ENCODE measurements at places on chromosomes 12 and 14.

GRCh38 chr12:58364389-58365086 lies 423.2 kb downstream of the ATP23 start:
- no peak for DNase-seq

DNA sequence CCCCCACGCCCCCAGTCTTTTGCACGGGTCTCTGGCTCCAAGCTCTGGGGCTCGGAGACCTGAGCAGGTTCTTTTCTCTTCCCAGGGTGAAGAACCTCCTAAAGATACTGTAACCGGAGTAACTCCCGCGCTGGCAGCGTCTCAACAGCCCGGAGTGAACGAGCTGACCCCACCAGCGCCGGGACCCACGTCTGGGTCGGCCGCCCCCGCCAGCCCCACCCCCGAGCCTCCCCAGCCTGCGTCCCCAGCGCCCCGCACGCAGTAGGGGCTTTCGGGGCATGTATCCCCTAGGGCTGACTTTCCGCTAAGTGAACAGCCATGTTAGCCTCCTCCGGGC lies 858 bp downstream of the SLC35F4 start:
- no peak for DNase-seq

- DNase-seq: no peak
Observed at GRCh38 chr12:120596901-120597300, 15.7 kb upstream of the POP5 start.

- DNase-seq: no peak
Observed at GRCh38 chr14:75205591-75205990, 29.2 kb upstream of the TMED10 start.

- no peak for DNase-seq
Observed at GRCh38 chr14:99600232-99600888, 3.6 kb downstream of the CCDC85C start.

GRCh38 chr12:39771456-39771855 lies 151.9 kb upstream of the ABCD2 start:
- no peak for DNase-seq

DNA sequence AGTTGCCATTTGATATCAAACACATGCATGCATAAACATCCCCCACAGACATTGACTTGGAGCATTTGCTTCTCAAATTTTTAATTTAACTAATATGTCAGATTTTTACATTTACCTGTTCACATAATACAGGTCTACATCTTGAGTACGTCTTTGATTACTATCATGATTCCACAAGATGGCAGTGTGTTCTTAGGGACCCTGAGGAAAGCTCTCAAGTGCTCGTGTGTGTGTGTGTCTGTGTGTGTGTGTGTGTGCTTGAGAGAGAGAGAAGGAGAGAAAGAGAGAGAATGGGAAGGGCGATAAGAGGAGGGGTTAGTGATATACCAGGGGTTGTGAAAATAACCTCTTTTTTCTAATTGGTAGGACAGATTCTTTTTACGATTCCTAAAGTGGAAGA lies 167.1 kb upstream of the OR4E1 start:
- no peak for DNase-seq

- no peak for DNase-seq
Observed at GRCh38 chr12:86796550-86796949, 540.4 kb upstream of the MGAT4C start.

DNA sequence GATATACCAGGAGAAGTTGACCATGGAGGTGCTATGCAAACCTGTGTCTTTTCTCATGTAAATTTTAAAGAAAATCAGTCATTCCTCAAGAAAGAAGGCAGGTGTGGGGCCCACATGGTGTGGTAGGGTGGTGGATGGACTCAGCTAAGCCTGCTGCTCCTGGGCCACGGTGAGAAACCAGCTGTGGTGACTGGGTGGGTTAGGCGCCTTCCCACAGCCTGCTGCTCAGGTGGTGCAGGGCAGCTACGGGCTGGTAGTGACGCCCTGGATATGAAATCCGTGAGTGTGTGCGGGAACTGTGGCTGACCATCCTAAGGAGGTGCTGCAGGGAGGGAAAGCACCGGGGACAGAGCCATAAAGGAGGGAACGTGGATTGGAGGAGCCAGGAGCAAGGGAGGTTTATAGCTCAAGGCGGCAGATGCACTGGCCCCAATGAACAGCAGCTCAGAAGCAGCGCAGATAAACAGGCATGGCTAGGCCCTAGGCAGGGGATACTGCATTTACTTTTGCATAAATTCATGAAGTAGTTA lies 408.8 kb downstream of the FUT8 start:
- DNase-seq: no peak

DNA sequence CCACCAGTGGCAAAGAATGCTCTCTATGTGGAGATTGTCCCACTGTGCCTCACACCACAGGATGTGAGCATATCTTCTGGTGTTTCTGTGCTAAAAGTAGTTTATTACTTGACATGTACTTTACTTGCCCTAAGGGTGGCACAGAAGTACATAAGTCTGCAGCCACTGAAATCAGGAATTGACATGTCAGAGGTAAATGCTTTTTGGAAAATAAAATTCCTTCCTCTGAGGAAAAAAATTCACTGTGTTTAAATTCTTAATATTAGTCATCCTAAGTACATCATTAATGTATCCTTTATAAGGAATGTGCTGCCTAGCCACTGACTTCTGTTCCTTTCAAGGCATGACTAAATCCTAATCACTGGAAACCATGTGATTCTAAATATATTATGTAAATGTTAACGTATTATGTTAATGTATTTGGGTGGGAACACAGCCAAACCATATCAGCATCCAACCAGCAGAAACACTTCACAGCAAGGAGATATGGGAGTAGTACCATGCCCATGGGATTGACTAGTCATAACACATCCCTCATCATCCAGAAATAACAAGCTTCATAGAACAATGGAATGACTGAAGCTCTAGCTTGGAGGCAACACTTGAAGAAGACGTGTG lies 239.7 kb upstream of the PPFIA2 start:
- no peak for DNase-seq

- no peak for DNase-seq
Observed at GRCh38 chr14:49966304-49966809, 73.5 kb downstream of the ARF6 start.

DNA sequence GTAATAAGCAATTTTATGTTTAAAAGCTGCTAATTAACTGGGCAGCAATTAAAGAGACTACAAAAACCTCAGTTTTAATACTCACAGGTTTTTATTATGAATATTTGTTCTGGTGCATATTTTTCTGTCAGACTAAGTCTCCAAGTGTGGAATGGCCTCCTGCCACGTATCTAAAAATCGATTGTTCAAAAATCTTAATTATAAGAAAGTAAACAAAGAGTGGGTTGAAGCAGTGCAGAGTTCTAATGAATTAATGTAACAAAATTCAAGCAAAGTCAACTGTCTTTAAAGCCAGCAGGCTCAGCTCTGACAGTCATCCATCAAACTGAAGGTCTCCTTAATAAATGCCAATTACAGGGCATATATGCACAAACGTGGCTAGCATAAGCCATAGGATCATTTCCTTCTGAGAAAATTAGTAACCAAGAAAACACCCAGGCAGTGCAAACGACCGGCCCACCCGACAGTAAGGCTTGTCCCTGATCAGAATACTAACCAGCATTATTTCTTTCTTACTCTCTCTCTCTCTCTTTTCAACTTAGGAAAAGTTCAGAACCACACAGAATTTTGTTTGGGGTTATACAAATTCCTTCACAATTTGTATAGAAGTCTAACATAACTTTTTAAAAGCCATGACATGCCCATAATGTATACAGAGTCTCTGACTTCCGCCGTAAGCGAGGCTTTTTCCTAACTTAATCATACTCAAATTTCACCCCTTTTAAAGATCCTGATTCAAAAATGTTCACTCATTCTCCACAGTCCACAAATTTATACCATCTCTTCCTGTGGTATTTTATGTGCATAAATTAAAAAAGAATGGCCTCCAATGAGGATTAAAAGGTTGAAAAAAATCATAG lies 83.8 kb downstream of the SLC25A21 start:
- no peak for DNase-seq

GRCh38 chr14:68886109-68886434 lies 93.0 kb downstream of the ACTN1 start:
- no peak for DNase-seq

DNA sequence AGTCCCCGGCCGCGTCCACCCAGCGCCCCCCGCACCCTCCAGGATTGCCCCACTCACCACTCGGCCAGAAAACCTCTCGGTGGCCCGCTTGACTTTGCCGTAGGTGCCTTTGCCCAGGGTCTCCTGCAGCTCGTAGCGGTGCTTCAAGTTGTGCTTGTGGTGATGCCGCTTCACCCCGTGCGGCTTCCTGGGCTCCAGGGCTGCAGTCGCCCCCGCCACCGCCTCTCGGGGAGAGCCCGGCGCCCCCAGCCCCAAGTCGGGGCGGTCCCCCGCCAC lies 459 bp downstream of the NUAK1 start:
- no peak for DNase-seq

DNA sequence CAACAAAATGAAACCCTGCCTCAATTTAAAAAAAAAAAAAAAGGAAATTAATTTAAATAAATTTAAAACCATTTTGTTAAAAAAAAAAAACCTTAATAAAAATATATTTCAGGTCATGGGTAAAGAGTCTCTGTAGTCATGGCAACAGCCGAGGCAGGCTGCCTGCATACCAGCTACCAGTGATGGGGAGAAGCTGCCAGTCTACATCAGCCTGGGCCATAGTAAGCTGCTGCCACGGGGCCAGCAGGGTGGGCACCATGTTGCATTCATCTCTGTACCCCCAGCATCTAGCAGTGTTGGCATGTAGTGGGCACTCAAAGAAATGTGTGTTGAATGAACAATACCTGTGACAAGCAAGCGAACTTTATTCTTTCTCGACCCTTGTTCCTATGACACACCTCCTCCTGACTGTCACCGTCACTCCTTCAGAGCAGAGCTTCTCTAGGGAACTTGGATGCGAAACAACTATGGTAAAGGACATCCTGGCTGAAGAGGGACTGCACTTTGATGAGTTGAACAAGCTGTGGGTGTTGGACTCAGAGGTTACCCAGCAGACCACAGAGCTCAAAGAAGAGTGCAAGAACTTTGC lies 7.3 kb upstream of the AP4S1 start:
- no peak for DNase-seq

DNA sequence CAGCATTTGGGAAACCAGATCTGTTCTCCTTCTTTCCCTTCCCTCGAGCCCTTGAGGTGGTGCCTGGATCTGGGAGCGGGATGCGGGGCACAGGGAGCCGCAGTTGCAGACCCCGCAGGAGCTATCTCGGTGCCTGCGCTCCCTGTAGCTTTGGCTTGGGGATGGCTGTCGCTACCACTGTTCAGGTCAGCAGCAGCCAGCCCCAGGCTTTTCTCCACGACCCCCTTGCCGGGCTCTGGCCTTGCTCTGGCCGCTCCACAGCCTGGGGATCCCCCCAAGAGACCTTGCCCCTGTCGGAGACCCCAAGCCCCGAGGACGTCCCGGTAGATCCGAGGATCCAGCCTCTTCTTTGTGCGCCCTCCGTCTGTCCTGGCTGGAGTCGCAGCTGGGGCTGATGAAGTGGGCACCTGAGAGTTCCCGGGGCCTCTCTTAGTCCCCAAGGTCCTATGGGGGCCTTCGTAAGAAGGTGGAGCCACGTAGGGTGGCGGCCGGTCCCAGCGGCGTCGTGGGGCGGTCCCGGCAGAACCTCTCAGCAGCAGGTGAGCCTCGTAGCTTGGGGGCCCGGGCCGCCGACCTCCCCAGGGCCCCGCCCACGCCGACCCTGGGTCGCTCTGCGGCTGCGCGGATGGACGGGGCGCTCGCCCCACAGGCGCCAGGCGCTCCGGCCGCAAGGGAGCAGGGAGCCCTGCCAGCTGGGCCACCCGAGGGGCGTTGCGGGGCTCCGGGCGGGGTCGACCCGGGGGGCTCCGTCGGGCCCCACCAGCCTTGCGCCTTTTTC lies 1.3 kb downstream of the DDN start:
- DNase-seq: no peak

- DNase-seq: no peak
Observed at GRCh38 chr14:102683399-102684297, 91.2 kb downstream of the RCOR1 start.

GRCh38 chr12:14611640-14612203 lies 44.0 kb upstream of the PLBD1 start:
- DNase-seq: no peak

DNA sequence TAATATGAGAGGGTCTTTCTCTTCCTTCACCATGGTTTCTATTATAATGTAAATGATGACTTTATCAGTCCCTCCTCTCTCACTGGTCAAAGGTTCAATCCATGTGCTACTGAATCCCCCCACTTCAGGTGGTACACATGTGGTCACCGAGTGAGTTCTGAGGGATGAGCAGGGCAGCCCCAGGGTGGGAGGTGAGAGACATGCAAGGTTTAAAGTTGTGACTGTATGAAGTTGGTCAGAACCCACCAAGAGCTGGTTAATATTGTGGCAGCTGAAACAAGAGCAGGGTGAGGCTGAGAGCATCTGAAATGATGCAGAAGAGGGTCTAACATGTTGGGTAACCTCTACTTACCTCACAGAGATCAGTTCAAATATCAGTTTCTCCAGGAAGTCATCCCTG lies 444.7 kb upstream of the FBXO33 start:
- no peak for DNase-seq

DNA sequence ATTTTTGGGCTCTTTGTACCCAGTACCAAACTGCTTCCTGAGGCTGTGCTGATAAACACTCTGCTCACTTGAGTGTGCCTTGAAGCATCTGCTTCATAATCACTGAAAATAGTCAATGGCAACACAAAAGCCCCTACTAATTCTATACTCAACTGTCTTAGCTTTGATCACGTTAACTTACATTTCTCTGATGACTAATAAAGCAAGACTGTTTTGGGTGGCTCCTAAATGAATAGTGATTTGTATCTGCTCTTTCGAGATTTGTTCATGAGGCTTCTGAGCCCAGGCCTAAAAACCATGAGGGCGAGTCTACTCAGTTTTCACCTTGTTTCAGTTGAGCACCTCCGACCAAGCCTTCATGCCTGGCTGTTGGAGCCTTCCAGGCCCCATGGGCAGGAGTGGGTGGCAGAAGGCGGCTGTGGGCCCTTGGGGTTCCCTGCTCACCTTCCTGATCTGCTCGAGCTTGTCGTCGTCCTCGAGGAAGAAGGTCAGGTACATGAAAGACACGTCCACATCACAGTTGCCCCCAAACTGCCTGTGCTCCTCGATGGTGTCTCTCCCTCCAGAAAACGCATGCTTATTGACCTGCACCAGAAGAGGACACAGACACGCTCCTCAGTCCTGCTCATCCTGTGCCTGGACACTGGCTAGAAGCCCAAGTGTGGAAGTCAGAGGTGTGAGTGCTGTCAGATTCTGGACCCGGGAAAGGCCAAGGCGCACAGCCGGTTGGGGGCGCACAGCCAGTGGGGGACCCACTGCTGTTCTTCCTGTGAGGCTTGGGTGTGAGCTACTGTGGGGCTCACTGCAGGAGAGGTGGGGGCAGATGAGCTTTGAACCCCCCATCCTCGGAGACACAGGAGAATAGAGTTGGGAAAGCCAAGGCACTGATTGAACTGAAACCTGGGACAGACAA lies 13.7 kb downstream of the SLC25A47 start:
- DNase-seq: no peak
